ENCODE measurements at places on chromosomes 6 and 20.

DNA sequence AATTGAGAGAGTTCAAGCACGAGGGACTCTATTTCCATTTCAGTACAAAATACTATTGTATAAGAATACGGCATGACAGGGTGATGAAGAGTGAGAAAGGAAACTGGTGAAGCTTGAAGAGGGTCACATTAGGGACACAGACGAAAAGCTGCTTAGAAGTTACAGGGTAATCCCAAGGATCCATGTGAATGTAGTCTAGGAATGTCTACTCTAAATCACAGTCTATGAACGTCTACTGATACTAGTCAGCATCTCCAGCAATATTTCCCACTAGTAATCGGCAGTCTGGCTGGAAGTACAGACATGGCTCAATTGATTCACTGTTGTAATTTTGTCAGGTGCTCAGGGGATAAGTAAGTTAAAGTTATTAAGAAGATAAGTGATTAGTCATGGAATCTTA lies 156.4 kb downstream of the ASCC3 start:
- no peak for DNase-seq

- no peak for DNase-seq
Observed at GRCh38 chr6:83182114-83182513, 11.0 kb downstream of the PGM3 start.

DNA sequence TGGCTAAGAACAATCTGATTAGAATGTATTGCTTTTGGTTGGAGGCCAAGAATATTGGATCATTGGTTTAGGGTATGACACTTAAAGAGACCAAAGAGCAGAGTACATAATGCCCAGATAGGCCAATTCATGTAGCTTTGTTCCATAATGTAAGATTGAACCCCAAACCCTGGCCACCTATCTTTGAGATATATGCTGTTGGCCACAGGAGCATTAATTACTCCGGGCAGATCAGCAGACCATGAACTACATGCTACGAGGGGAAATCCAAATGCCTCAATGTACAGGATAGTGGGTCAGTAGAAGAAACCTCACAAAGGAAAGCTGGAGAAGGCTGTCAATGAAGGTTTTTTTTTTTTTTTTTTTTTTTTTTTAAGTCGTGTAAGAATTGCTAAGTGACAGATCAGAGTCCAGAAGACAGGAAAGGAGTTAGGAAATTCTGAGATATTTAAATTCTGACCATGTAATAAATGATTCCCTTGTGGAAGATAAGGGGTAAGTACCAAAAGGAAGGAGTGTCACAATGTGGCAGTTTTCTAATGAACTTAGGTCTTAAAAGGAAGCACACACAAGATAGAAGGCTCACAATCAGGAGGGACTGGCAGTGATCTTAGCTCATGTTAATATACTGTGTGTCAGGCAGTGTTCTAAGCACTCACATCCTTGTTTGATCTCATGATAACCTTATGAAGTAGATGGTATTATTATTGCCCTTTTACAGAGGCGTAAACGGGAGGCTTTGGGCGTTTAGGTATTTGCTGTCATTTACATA lies 61.4 kb downstream of the CARMIL1 start:
- no peak for DNase-seq

DNA sequence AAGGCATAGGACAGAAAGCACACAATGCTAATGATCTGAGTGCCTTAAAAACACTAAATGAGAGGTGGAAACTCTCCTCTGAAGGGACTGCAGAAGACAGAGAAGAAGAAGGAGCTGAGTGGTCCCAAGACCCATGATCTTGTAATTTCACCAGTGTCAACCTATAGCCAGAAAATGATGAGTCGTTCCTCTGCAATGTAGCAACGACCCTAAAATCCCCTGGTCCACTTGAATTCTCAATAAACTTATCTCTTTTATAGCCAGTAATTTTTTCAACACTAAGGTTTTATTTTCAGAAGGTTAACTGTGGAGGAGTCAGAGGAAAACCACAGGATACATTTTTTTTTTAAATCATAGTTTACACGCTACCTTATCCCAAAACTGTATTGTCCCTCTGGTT lies 490.6 kb upstream of the MARCKS start:
- DNase-seq, result no peak

GRCh38 chr20:54980103-54980960 lies 504.9 kb downstream of the DOK5 start:
- DNase-seq, result no peak

DNA sequence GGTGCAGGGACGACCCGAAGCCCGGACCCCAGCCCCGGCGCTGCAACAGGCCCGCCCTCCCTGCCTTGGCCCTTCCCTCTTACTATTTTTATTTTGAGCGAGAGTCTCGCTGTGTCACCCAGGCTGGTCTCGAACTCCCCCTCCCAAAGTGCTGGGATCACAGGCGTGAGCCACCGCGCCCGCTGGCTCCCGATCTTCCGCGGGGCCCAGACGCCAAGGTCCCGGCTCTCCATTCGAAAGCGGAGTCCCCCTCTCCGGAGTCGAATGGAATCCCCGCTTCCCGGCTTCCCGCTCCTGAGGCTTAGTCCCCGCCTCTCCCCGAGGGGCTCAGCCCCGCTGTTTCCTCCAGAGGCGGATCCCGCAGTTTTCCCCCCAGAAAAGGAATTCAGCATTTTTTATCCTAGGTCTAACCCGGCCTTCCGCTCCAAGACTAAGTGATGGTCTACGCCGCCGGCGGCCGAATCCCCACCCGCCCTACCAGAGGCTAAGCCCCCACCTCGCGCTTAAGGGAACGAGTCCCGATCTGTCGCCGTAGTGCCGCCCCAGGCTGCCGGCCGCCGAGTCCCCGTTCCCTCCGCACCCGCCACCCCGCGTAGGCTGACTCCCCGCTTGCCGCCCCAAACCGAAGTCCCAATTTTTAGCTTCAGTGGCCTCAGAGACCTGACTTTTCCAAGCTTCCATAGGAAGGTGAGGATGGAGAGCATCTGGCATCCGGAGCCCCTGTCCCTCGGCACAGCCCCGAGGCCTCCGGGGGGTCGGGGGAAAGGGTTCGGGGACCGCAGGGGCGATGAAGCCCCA lies 11.5 kb upstream of the TMC2 start:
- DNase-seq, result peak; percentile 36

DNA sequence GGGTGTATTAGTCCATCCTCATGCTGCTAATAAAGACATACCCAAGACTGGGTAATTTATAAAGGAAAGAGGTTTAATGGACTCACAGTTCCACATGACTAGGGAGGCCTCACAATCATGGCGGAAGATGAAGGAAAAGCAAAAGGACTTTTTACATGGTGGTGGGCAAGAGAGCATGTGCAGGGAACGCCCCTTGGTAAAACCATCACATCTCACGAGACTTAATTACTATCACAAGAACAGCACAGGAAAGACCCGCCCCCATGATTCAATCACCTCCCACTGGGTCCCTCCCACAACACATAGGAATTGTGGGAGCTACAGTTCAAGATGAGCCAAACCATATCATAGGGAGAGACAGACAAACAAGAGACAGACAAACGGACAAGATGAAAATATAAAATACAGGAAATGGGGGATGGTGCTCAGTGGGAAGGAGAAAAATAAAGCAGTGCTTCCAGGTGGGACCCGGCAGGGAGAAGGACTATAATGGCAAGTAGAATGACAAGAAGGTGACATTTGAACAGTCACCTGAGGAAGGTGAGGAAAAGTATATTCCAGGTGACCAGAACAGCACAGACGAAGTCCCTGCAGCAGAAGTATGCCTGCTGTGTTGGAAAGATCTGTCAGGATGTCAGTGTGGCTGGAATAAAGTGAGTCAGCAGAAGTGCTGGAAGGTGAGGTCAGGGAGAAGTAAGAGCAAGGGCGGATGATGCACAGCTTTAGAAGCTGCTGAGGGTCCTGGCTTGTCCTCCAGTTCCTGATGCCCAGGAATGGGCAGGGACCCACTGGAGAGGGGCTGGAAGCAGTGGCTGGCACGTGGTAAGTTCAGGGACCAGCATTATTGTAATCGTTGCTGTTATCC lies 61.1 kb downstream of the SLC2A10 start:
- DNase-seq, result no peak

- DNase-seq, result no peak
Observed at GRCh38 chr20:62979876-62980373, 26.8 kb downstream of the BHLHE23 start.

DNA sequence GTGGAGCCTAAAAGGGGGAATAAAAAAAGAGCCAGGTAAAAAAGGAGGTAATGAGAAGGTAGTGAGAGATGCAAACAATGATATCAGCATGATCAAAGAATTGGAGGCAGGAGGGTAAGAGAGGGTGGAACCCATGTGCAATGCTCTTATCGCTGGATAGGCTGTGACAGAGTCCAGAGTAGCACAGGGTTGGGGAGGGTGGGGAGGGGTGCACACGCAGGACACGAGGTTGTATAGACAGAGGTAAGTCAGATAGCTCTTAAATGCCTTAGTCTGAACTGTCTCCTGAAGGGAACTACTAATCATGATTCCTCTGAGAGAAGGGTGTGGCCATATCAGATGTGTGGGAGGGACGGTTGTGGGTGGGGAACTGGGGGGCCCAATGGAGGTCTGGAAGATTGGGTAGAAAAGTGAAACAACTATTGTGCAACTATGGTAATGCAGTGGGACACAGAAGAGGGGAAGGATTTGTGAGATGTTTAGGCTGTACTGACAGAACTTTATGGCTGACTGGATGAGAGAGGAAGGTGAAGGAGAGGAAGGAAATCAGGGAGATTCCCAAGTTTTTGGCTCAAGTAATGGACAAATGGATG lies 354.8 kb downstream of the BTBD9 start:
- no peak for DNase-seq

DNA sequence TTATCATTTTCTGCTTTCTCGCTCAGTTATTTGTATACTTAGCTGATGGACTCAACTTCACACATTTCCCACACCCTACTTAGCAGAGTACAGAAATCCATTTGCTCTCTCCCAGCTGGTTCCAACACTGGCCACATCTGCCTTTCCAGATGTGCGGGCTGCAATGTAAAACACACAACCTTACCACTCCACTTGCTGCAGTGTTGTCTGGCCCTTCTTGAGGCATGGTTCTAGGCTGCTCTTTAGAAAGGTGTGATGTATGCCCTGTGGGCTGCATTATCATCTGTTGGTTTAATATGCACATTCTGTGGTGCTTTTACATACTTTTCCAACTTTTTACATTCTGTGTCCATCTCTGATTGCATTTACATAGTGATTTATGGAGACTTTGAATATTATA lies 56.5 kb downstream of the TRAF3IP2 start:
- no peak for DNase-seq

GRCh38 chr6:163771180-163771579 lies 356.7 kb downstream of the QKI start:
- DNase-seq, result no peak

- DNase-seq, result no peak
Observed at GRCh38 chr6:128241216-128241615, 279.2 kb downstream of the PTPRK start.

- no peak for DNase-seq
Observed at GRCh38 chr20:3930265-3931206, 41.3 kb downstream of the PANK2 start.

GRCh38 chr6:126811321-126811720 lies 307.1 kb upstream of the RSPO3 start:
- no peak for DNase-seq

DNA sequence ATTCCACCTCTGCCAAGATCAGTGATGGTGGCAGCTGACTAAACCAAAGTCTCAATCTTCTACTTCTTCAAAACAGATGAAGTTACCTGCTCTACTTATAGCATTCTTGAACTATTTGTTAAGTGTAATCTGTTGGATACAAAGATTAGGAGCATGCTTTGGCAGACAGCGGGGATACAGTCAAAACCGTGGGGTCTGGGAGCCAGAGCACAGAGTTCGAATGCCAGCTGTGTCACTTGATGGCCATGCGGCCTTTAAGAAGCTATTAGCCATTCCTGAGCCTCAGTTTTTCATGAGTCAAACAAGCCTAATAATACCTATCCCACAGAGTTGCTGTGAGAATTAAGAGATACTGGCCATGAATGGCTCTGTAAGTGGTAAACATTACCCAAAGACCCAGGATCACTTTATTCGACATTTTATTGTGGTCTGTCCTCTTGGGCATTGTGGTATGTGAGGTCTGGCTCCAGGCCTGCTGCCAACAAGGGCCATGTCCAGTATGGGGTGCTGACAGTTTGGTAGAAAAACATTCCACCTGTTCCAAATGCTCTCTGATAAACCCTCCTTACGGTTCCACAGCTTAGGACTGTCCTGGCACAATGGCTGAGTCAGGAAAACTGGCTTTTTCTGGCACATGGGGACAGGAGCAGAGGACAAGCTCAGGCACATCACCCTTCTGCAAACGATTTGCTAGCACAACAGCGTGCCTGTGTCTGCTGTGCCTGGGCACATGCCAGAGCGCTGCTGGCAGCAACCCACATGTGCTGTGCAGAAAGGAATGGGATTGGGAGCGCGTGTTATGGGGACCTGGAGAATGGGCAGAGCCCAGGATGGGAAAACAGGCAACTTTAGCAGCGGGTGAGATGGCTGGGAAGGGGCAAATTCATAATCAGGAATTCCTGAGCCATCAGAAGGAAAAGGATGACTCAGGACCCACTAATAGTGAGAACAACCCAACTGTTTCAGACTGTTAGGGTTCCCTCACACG lies 15.7 kb upstream of the FAM83C start:
- no peak for DNase-seq

- DNase-seq, result no peak
Observed at GRCh38 chr20:30610751-30611150, 646.7 kb upstream of the DEFB115 start.

DNA sequence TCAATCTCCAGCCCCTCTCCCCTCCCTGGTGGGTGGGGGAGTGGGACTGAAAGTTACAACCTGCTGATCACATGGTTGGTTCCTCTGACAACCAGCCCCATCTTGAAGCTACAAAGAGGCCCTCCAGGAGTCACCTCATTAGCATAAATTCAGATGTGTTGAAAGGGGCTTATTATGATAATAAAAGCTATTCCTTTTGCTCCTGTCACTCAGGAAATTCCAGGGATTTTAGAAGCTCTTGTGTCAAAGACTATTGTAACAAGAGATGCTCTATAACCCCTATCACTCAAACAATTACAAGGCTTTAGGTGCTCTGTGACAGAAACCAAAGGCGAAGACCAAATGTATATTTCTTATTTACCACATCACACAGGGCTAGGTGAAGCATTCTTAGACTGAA lies 30.1 kb upstream of the MBOAT1 start:
- DNase-seq, result no peak

GRCh38 chr20:47392015-47392720 lies 35.7 kb upstream of the ZMYND8 start:
- peak; percentile 15 for DNase-seq

GRCh38 chr6:41367700-41368099 lies 32.3 kb downstream of the NCR2 start:
- DNase-seq, result no peak

- DNase-seq, result no peak
Observed at GRCh38 chr6:54897462-54898189, 51.1 kb downstream of the FAM83B start.

- DNase-seq, result no peak
Observed at GRCh38 chr6:113447088-113447831, 409.9 kb upstream of the MARCKS start.

- no peak for DNase-seq
Observed at GRCh38 chr6:42403421-42403820, 48.3 kb downstream of the TRERF1 start.

- peak; percentile 25 for DNase-seq
Observed at GRCh38 chr6:129500958-129501739, 208.8 kb downstream of the ARHGAP18 start.
